T-helper 2 cell treated with Interferon-gamma antibody and Interleukin-4, amounts not matched to agents 5 μg/mL and 100 μg/mL, for 36 hours (primary cell): ENCODE measurements at places on chromosomes 1 and 21.

- no peak for DNase-seq
Measured at GRCh38 chr1:119646521-119647227, 1.4 kb downstream of the ZNF697 start.

DNA sequence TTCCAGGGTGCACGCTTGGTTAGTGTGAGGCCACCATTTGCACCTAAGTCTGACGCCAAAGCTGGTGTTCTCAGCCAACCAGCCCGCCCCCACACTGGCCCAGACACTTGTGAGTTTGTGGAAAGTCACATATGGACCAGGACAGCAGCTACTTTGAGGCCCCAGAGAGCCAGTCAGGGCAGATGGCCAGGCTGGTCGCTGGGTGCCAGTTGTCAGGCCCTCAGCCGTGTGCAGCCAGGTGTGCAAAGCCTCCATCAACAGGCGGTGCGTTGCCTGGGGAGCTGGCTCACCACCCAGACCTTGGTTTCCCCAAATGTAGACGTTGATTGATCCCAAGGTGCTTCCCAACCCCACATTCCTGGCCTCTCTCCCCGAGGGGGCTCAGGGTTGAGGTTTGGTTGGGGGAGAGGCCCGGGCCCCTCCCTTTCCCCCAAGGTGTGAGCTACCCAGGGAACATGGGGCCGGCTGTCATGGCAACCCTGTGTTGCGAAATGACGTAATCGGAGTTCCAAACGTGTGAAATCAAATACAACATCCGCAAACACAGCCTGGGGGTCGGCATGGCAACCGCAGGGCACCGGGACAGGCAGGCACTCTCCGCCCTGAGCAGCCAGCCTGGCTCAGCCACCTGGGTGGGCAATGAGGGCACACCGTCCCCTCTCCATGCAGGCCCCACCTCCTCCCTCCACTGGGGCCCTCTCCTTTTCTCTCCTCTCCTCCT, 42.2 kb upstream of the WNT4 start:
- no peak for DNase-seq

DNA sequence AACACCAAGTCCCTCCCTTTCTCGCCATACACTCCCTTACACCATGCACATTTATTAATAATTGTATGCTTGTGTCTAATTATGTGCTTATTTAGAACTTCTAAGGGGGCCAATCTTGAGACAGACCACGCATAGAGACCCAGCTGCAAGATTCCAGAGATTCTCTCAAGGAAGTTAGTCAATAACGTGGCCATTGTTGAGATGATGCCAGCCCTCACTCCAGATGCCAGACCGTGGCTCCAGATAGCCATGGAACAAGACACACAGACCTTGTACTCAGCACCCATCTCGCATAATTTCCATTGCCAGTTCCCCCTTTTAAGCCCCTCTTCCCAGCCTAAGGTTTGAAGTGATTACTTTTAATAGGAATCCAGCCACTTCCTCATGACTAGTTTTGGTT, 62.4 kb downstream of the DIRAS3 start:
- DNase-seq: no peak

DNA sequence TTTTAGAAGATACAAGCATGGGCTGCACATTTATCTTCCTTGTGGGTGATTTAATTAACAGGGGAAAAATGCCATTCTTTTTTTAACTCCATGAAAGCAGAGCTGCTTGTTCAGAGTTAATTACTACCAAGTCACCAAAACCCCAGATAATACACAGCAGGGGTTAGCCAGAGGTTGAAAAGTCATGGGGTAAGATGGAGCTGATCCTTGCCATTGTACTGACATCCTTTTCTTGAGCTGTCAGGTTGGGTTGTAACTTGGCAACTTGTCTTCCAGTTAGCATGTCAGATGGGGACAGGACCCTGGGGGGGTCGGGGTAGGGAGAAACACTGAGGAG, 257.2 kb upstream of the HOOK1 start:
- DNase-seq: no peak

DNA sequence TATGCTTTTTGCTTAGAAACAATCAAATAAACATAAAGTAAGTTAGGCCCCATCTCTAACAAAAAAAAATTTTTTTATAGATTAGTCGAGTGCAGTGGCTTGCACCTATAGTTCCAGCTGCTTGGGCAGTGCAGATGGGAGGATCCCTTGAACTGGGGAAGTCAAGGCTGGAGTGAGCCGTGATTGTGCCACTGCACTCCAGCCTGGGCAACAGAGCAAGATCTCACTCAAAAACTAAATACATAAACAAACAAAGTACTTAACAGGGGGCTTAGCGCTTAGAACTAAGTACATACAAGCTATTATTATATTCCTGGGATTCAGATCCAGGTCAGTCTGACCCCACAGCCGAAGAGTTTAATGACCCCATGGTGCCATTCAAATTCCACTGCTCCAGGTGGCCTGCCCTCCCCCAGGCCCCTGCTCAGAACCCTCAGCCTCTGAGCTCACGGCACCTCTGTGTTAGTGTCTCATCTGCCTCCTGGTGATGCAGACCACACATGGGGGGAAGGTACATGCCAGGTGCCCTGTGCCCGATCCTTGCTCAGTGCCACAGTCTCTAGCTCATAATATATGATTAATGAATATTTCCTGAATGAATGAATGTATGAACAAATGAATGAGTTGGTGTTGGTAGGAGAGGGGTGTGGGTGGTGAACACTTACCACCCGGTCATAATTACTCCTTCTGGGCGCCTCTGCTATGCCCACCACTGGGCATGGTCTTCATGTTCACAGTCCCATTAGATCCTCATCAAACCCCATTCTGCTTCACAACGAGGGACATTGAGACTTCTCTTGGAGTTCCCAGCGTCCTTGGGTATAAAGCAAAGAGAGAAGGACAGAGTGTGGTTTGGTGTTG, 14.6 kb downstream of the NCMAP start:
- no peak for DNase-seq

GRCh38 chr1:217561446-217561845, 69.4 kb downstream of the GPATCH2 start:
- no peak for DNase-seq
